ENCODE measurements at places on chromosomes 4 and X.

DNA sequence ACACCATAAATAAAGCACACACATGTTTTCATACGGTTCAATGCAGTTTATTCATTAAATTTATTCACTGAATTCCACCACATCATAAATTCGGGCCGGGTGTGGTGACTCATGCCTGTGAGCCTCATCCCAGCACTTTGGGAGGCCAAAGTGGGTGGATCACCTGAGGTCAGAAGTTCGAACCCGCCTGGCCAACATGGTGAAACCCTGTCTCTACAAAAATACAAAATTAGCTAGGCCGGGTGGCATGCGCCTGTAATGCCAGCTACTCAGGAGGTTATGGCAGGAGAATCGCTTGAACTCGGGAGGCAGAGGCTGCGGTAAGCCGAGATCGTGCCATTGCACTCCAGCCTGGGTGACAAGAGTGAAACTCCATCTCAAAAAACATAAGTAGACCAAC lies 131.6 kb downstream of the PDS5A start:
- no peak for DNase-seq

DNA sequence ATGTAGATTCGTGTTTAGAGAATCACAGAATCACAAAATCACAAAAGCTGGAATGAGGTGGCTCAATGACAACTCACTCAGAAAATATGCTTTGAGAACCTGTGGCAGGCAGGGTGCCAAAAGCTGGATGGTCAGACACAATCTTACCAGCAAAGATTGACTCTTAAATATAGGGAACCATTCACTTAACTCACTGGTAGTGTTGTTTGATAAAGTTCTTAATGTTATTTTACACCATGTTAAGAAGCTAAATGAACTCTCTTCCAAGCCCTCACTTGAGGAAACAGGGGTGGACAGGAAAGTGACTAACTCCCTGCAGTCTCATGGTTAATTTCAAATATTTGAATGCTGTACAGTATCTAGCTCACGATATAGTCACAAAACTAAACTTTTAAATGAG lies 5.7 kb upstream of the SCOC start:
- no peak for DNase-seq

- no peak for DNase-seq
These were observed 2045.7 kb upstream of the TENM3 start for GRCh38 chr4:180197471-180197870.

DNA sequence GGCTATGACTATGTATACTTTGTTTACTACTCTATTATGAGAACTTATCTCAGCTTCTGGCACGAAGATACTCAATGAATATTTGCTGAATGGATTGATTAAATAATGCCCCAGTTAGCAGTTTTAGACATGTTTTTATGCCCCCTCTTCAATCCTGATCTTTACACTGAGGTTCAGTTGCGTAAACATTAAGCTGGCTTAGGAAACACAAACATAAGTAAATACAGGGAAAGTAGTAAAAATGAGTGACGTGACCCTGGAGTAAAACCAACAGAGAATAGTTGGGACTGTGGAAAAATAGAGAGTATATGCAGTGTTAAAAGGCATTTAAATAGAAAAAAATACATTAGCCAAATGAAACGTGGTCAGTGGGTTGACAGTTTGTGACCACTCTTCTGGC lies 387.0 kb upstream of the ACTRT1 start:
- no peak for DNase-seq

GRCh38 chrX:153953892-153954557 lies 9.6 kb upstream of the RENBP start:
- no peak for DNase-seq

GRCh38 chr4:56531149-56531770 lies 25.7 kb downstream of the ARL9 start:
- DNase-seq, result no peak

DNA sequence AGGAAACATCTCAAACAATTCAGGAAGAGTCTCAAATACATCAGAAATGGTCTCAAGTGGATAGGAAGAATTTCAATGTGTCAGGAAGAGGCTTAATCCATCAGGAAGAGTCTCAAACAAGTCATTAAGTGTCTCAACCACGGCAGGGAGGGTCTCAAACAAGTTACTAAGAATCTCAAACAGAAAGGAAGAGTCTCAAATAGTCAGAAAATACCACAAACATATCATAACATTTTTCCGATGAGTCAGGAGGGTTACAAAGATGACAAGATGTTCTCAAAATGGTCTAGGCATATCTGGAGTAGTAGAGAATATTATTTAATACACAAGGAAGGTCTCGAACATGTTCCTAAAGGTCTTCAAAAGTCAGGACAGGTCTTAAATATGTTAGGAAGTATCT lies 109.3 kb upstream of the USP9X start:
- DNase-seq, result no peak

GRCh38 chr4:87087015-87087414 lies 133.4 kb downstream of the KLHL8 start:
- DNase-seq, result no peak

GRCh38 chr4:3634894-3635820 lies 102.9 kb upstream of the LRPAP1 start:
- DNase-seq, result no peak

DNA sequence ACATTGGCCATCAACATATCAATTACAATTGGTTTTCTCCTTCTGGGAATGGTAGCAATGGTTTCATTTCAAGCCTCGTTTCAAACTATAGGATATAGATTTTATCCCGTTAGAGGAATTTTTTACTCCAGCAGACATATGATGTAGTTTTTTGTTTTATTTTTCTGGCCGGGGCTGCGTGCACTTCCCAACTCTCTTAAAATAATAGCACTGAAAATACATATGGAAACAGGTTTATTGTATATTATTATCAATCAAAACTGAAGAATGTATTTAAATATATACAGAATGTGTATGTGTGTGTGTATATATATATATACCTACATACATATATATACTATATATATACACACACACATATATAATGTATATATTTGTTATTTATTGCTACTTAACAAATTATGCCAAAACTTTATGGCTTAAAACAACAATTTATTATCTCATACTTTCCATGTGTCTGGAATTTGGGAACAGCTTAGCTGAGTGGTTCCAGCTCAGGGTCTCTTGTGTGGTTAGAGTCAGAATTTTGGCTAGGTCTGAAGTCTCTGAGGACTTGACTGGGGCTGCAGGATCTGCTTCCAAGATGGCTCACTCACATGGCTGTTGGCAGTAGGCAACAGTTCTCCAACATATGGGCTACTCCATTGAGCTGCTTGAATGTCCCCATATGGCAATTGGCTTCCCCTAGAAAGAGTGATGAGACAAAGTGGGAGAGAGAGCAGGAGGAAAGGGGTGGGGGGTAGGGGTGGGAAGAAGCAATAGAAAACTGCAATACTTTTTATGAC lies 314.1 kb downstream of the PPP1R2C start:
- DNase-seq, result no peak

DNA sequence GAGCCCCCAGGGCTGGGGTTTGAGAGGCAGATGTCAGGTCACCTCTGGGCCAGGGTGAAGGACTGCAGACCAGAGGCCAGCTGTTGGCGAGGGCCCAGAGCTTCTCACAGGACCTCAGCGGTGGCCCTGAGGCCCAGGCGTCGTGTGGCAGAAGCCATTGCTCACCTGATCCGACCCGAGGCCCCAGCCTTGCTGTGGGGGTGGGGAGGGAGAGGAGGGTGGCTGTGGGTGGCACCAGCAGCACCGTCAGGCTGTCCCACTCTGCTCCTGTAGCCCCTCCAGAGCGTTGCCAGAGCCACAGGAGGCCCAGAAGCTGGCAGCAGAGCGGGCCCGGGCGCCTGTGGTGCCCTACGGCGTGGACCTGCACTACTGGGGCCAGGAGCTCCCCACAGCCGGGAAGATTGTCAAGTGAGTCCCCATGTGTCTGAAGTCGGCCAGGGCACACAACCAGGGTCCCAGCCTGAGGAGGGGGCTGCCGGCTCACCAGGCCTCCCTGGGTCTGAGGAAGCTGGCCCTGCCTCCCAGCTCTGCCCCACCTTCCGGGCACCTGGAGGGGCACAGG lies 28.8 kb downstream of the UVSSA start:
- no peak for DNase-seq

DNA sequence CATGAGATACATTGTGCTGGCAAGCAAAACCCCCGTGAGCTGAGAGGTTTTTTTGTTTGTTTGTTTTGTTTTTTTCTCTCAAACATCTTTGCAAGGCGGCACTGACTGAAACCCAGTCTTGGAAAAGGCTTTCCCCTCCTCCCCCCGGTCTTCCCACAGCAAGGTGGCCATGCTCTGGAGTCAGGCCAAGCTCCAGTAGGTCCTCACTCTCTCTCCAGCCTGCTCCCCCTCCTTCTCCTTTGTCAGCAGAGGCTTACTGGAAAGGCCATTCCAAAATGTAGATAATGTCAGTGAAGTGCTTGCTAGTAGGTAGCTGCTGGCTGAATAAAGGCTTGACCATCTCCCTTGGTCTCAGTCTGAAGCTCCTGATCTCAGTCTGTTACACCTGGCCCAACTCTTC lies 32.6 kb downstream of the FRMPD3 start:
- no peak for DNase-seq

- DNase-seq, result no peak
These were observed 68.6 kb downstream of the CHST7 start for GRCh38 chrX:46642145-46642544.

GRCh38 chrX:39519030-39519488 lies 578.7 kb downstream of the BCOR start:
- no peak for DNase-seq

DNA sequence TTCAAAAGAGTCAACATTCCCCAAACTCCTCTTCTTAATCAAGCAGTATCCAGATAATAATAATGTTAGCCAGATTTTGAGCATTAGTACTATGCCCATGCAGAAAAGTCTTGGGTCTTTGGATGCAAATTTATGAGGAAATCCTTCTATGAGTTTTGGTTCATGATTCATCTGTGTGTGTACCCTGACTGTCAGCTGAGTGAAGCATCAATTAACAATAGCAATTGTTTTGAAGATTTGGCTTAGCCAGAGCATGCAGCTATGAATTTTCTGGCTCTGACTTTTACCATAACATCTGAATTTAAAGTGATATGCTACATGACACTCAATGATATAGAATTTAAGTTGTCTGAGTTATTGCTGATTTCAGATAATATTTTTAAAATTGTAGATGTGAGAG lies 145.8 kb downstream of the KLHL4 start:
- no peak for DNase-seq

- peak; percentile 68 for DNase-seq
These were observed 231.5 kb upstream of the AGTR2 start for GRCh38 chrX:115939070-115939469.

DNA sequence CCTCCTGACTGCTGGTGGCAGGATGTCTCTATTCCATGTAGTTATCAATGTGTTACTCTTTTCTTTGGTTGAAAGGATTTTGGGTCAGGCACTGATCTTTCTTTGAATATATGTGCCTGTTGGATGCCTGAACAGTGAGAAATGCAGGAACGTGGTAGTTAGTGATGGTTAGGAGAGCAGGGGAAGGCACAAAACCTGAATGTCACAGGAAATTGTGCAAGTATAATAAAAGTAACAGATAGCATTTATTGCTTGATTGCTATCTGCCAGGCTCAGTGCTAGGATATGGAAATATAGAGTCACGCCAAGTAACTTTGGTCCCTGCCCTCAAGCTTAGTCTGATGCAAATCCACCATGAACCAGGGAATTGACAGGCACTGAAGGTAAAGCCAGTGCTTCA lies 219.8 kb upstream of the FAT1 start:
- DNase-seq, result no peak

GRCh38 chr4:57119054-57119651 lies 9.0 kb upstream of the IGFBP7 start:
- no peak for DNase-seq

DNA sequence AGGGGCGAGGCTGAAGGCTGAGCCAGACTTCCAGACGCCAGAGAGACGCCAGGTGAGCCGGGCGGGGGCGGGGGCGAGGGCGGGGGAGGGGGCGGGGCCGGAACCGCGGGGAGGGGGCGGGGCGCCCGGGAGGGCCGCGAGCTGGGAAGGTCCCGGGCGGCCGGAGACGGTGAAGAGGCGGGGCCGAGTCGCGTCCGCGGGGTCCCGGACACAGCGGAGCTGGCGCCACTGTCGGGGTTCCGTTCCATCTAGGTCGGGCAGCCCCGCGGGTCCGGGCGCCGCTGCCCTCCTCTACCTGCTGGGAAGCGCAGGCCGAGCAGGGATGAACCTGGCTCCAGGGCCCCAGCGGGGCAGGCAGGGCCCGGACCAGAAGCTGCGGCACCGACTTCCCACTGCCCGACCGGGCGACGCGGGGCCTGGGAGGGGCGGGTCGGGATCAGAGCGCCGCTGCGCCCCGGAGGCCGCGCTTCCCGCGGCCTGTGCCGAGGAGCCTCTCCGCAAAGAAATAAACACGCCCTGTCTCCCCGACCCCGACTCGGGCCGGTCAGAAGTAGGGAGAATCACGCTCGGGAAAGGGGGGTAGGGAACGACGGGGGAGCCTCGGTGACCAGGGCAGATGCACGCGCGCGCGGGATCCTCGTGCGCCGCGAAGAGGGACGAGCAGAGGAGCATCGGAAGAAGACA lies 10.6 kb downstream of the HMX1 start:
- DNase-seq, result no peak

- no peak for DNase-seq
These were observed 12.4 kb downstream of the CWH43 start for GRCh38 chr4:48998440-48998839.

DNA sequence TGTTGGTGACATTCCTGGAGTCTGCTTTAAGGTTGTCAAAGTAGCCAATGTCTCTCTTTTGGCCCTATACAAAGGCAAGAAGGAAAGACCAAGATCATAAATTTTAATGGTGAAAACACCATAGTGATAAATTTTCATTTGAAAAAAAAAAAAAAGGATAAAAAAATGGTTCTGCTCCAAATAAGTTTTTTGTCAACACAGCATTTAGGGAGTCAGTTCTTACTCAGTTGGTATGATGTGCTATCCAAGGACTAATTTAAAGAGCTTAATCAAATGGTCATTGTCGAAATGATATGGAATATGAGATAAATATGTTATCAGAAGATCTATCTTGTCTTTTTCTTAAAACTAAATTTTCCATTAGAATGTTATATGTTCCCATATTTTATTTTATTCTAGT lies 83.9 kb downstream of the PCDH18 start:
- DNase-seq, result no peak

GRCh38 chr4:54006755-54007154 lies 57.6 kb downstream of the CHIC2 start:
- no peak for DNase-seq

DNA sequence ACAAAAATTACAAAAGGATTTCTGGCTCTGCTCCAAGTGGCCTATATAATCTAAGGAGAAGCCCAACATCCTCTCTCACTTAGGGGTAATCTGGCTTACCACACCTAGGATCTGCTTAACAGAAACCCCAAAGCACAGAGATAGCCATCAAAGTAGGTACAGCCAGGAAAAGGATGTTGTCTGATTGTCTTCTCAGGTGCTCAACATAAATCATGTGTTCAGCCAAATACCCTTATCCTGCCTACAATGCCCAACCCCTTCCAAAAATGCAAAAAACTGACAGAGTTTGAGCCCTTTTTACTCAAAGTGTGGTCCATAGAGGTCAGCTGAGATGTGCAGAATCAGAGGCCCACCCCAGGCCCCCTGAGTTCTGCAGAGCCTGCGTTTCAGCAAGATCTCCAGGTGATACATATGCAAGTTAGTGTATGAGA lies 53.9 kb downstream of the PPM1K start:
- no peak for DNase-seq

GRCh38 chrX:50704360-50704759 lies 109.6 kb downstream of the SHROOM4 start:
- DNase-seq, result no peak
